ENCODE measurements at places on chromosomes 11 and 22.
A peak's percentile ranks its signal among the peaks of the same experiment; 100 is the strongest.

DNA sequence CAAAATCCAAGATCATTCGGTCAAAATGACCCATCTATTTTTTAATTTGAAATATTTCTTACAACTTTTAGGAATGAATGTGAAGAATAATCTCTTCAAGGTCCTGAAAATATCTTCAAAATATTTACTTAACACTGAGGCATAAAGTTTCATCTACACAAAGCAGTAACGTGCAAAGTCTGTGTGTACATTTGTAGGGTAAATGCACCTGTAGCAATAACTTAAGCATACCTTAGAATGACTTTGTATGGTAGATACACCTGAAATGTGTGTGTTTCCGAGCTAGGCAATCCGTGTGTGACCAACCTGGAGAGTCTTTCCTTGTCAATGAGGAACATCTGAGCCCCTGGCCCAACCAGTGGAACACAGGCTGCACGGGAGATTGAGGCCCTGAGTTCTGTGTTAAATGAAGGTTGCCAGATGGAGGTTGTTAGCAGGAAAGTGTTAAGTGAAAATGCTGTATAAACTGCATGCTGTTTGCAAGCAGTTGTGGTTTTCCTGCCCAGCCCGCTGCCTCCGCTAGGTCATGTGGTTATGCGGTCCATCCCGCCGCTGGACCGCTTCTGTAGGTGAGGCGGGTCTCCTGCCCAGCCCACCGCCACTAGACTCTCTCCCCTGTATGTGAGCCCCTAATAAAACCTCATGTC lies 7.6 kb upstream of the CTR9 start:
- no peak for DNase-seq

DNA sequence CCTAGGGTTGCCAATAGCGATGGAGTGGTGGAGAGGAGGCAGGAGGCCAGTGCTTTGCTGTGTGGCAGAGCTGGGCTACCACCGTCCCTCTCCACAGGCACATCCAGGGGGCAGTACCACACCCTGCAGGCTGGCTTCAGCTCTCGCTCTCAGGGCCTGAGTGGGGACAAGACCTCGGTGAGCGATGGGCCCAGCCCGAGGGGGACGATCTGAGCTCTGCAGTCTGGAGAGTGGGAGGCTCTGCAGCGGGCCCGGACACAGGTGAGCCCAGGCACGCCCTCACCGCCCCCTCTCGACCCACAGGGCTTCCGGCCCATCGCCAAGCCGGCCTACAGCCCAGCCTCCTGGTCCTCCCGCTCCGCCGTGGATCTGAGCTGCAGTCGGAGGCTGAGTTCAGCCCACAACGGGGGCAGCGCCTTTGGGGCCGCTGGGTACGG lies 2.5 kb downstream of the PKP3 start:
- no peak for DNase-seq

DNA sequence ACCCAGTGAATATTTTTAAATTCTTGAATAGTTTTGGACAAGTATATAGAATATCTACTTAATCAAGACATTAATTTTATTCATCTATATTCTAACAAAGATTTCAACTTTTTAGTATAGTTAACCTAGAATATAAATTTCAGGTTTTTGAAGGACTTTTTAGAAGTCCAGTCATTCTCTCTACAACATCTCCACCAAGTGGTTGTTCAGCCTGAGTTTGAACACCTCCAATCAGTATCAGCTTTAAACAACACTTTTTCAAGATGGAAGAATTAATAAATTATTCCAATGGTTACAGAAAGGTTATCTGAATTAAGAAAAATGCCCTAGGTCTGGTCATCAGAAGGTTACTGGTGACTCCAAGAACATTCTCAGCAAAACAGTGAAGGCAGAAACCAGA lies 31.8 kb downstream of the EIF3M start:
- DNase-seq: no peak

- no peak for DNase-seq
Measured at GRCh38 chr11:116916886-116917285, 79.5 kb upstream of the APOA1 start.

GRCh38 chr11:42840860-42841259 lies 470.9 kb upstream of the API5 start:
- no peak for DNase-seq

- no peak for DNase-seq
Measured at GRCh38 chr11:1513326-1514296, 27.0 kb upstream of the MOB2 start.

DNA sequence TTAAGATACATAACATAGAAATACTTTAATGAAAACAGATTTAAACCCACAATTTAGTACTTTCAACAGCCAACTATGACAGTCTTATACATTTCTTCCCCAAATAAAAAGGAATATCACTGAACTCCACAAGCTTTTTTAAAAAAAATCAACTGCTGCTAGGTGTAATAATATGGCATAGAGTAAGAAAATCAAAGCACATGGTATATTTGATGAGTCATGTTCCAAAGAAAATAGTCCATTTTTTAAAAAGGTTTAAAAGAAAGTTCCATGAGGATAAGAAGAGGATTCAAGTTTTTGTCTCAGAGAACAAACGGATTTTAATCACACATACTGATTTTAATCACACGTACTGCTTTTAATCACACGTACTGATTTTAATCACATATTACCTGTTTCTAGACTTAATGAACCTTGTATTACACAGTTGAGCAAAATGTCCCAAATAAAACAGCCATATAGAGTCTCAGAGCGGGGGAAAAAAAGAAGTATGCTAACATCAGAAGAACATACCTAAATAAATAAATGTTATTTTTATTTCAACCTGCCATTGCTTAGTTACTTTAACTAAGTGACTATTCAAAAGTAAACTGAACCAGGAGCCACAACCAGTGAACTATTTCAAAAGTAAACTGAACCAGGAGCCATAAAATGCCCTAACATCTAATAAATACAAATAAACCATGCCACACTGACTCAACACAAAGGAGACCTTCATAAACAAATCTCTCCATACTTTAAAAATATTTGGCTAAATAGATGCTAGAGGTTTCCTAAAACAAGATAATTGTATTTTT lies 198.4 kb downstream of the SBF2 start:
- no peak for DNase-seq

DNA sequence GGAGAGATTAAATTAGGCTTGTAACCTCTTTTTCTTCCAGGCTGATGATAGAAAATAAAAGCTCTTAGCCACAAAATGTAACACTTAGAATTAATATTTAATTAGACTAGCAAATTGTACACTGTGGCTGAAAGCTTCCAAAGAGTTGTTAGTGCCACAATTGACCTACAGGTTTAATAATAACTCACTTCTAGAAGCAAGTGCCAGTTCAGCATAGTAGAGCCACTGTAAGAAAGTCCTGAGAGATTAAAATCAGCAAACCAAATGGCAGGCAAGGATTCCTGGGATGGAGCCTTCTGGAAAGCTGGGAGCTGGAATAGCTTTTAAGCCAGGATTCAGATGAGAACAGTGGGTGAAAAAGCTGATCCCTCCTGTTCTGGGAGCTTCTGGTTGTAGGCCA lies 131.0 kb downstream of the ELP4 start:
- DNase-seq: no peak

- DNase-seq: no peak
Measured at GRCh38 chr22:45077286-45077685, 67.5 kb upstream of the PHF21B start.

DNA sequence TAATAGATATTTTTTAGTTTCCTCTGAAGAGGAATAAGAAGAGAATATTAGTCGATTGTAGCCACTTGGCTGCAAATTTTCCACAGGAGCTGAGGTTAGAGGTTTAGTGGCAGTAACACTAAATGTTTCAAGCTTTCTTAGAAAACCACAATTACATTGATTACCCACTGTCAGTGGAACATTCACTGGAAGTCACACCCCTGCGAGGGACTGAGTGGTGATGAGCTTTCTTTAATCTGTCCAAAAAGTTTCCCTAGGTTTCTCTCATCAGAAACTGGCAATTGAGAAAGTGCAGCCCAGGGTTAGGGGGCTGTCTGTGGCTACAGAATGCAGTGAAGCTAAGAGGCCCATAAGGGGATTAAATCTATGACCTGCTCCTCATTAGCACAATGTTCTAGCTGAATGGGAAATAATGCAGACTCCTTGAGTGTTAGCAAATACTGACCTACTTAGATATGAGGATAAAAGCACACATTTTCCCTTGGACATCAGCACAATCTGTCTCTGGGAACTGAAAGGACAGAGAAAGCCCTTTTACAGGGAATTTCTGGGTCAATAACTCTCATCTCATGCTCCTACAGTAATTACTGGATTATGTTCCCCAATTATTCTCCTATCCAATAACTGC lies 189.5 kb downstream of the FAM76B start:
- DNase-seq: no peak

DNA sequence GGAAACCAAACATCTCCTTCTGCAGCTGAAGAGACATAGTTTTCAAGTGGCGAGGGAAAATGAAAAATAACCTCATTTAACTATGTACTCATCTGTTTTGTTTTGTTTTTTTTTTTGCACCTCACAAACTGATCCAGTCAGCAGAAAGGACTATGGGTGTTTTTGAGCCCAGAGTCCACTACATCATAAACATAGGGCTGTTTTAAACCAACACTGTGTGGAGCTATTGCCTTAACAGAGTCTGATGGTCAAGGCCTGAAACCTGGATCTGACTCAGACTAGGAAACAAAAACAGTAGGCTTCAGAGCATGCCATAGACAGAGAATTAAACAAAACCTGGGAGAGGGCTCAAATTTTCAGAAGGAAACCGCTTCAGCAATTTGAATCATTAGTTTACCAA lies 99.3 kb upstream of the FSHB start:
- no peak for DNase-seq

GRCh38 chr22:22787151-22787550 lies 100.5 kb upstream of the IGLL5 start:
- no peak for DNase-seq

- DNase-seq: no peak
Measured at GRCh38 chr11:124026498-124026897, at the start of gene OR10G8. Gene OR10G8 (plus strand): TSS chr11:124026798. CDS start chr11:124029623, 2,825 bp downstream.

- DNase-seq: no peak
Measured at GRCh38 chr11:17556999-17557398, 9.9 kb downstream of the OTOG start.

DNA sequence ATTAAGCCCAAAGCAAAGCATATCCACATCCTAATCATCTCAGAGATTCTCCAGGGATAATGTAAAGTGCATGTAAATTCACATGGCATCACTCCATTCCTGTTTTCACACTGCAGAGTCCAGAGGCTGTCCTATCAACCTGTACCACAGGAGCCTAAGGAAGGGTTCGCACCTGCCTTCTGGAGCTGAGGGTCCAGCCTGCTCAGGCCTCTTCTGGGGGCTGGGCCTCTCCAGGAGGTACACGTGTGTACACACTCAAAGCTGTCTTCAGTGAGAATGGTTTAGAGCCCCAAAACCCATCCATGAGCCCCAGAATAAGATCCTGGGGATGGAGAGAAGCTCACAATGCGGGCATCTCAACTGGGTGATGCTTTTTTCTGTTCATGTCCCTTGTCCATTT lies 23.9 kb downstream of the PI4KA start:
- no peak for DNase-seq

GRCh38 chr22:28243539-28243938 lies 324.5 kb upstream of the PITPNB start:
- no peak for DNase-seq

GRCh38 chr11:112785149-112785548 lies 176.1 kb upstream of the NCAM1 start:
- DNase-seq: no peak

DNA sequence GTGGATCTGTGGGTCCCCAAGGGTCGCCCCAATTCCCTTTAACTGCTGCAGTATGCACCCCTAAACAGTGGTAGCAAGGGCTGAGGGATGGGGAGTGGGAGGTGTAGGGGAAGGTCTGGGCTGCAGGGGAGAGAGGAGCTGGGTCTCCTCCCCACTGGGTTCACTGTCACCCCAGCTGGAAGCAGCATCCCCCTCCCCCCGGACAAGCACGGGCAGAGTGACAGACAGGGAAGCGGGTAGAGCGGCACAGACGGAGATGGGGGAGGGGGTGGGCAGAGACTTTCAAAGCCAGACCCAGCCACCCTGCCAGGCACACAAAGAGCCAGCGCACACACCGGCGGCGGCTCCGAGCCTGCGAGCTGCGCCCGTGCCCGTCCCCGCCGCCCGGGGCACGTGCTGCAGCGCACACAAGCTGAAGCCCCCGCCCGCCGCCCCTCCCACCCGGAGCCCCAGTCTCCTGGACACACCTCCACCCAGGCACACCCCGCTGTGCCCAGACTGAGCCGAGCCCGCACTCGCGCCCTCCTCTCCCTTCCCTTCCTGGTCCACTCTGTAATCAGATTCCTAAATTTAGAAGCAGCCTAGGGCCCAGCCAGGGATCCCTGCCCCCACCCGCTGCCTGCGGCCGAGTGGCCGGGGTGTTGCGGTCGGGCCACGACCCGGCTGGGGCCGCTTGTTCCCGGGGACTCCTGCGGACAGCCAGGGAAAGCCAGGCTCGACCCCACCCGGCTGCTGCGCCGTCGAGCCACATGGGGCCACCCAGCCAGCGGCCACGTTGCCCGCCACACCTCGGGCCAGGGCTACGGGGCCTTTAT lies 935 bp upstream of the RCOR2 start:
- DNase-seq: peak; percentile 47

GRCh38 chr11:64611869-64612646 lies 21.0 kb downstream of the SLC22A12 start:
- no peak for DNase-seq

DNA sequence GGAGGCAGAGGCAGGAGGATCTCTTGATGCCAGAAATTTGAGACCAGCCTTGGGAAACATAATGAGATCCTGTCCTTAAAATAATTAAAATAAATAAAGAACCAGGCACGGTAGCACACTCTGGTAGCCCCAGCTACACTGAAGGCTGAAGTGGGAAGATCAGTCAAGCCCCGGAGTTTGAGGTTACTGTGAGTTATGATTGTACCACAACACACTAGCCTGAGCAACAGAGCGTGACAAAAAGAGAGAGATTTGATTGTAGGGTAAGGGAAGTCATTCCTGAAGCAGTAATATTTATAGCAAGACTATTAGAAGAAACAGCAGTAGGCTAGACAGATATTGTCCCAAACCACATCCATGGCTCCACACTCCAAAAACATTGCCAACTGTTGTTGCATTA lies 1408.4 kb upstream of the TENM4 start:
- DNase-seq: no peak

DNA sequence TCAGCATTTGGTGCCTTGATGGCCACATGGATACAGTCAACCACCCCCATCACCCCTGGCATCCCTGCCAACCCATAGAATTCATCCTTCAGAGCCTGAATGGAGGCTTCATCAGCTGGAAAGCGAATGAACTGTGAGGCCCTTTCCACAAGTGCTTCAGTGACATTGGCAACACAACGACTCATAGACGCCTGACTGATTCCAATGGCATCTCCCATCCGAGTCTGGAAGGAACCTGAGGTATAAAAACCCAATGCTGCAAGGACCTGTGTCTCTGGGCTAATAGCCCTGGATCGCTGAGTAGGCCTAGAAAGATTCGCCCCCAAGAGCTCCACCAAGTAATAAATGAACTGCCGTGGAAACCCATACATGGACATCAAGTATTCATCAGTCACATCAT lies 1.3 kb downstream of the HARBI1 start:
- no peak for DNase-seq
